Activated T-helper 1 cell treated with anti-CD3 and anti-CD28 coated beads, Interleukin-12 subunit alpha, Interleukin-12 subunit beta, Interleukin-2, Interleukin-4 antibody, amounts not matched to agents 30 ng/mL and 10 ng/mL and 1 ng/mL, durations not matched to agents 14 hours and 24 hours and 36 hours (primary cell): ENCODE measurements at places on chromosomes 11 and 22. TPM values are rescaled to one million over a fixed set of nuclear protein-coding genes. Genes with fewer than 3 reads are reported as not detected.

CTSF gene
- 0.71 and 0.73 TPM in 2 replicates for total RNA-seq

LRRC32 gene
- 5.5 and 5.7 TPM in 2 replicates for total RNA-seq

GRCh38 chr22:47401592-47401898 lies 639.1 kb downstream of the TBC1D22A start:
- no peaks in the 10 kb centered on the region for H3K4me1 ChIP-seq
- H3K27ac ChIP-seq, result no peak overlapping the region
- no peak overlapping the region for H3K4me3 ChIP-seq
- H3K36me3 ChIP-seq, result no peaks in the 10 kb centered on the region
- H3K27me3 ChIP-seq, result no peaks in the 10 kb centered on the region

GRCh38 chr11:43381802-43382201 lies 23.1 kb downstream of the TTC17 start:
- no peaks in the 10 kb centered on the region for H3K27me3 ChIP-seq
- peaks cover 16% of the 10 kb centered on the region for H3K36me3 ChIP-seq
- no peak overlapping the region for H3K4me3 ChIP-seq

- H3K27me3 ChIP-seq, result peaks cover 10% of the 10 kb centered on the region
- no peak overlapping the region for H3K27ac ChIP-seq
Observed at GRCh38 chr11:118124929-118125535, 27.6 kb downstream of the SCN4B start.

DNA sequence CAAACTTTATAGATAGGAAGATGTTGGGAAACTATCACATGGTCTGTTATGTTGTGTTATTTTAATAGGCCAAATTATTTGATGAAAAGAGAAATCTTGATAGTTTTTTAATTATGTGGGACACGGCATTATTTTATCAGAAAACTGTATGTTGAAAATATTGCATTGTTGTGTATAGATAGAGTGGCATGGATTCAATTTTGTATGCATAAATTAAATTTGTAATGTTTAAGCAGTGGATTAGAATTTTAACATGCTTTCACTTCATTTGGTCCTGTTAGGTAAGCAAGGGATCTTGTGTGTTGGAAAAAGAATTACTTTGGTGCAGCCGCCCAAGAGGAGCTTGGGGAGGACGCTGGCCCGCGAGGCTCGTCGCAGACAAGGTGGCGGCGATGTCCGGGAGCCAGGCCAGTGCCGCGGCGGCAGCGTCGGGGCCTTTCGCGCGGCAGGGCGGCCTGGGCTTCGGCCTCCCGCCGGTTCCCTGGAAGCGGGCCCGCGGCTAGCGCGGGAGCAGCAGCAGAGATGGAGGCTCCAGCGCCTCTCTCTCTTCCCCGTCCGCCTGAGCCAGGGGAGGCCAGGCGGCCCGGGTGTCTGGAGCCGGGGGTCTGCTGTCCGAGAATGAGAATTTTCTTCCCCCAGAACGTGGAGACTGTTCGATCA lies 82.7 kb downstream of the GGT1 start:
- H3K27ac ChIP-seq, result no peak overlapping the region
- H3K27me3 ChIP-seq, result peaks cover 54% of the 10 kb centered on the region
- DNase-seq, result no peak
